Thyroid gland (tissue), 4 donors: ENCODE measurements at places on chromosomes 5 and 9.

DNA sequence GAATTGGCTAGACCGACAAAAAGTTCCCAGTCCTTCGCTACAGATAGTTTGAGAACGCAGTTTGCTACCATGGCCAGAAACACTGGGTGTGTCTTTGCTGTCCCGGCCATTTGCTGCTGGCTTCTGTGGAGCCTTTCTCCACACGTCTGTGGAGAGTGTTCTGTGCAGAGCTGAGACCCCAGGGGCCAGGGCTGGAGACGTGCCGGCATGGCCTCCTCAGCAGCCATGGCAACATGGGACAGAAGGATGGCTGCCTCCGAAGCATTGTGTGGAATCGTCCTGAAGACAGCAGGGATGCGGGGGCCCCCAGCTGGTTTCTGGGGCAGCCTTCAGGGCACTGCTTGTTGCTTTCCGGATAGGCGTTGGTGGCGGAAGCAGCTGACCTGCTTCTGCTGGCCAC, 142.8 kb downstream of the GADD45G start:
- DNase-seq, result no peak

- DNase-seq, result no peak
Observed at GRCh38 chr9:91425271-91425670, 1.6 kb upstream of the NFIL3 start.

- DNase-seq, result no peak
Observed at GRCh38 chr5:142016556-142016955, 3.7 kb upstream of the GNPDA1 start.

DNA sequence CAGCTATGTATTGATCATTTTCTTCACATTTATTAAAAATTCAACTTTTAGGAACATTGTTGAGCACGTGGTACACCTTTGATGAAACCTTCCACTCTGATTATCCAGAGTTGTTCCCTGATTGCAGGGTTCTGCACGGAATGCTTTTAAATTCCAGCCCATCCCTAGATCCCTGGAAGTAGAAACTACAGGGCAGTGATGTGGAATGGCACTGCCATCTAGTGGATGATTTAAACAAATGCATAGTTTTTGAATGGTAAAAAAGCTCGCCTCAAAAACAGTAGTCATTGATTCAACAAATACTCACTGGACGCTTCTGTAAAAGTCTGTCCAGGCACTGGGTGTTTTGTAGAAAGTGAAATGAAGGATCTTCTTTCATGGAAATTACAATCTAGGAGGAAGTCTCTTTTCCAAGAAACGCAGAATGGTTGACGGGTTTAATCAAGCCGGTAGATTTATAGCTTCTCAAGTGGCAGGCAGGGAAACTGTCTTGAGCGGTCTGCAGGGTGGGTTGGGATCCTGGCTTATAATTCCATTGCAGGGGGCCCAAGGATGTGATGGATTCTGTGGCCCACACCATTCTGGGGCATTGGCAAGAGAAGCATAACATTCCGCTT, 118.4 kb downstream of the ARHGAP26 start:
- peak; percentile 43 for DNase-seq

- no peak for DNase-seq
Observed at GRCh38 chr5:148685520-148686134, 31.3 kb upstream of the HTR4 start.

DNA sequence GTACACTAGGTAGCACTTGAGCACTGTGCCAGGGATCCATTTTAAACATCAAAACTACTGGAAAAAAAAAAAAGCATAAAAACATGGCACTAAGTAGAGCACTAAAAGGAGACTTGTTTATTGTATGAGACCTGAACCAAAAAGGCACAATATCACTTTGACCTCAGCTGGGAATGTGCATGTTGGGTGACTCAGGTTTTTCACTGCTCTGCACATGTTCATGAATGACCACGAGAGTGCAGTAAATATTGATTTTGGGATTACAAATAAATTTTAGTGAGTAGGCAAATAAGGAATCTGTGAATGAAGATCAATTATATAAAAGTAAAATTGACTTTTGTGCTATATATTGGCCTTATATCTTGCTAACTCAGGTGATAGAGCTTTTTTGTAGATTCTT, 11.8 kb downstream of the RMI1 start:
- DNase-seq, result no peak
